M059J (cell line): ENCODE measurements at places on chromosomes 4 and X.
A peak's percentile ranks its signal among the peaks of the same experiment; 100 is the strongest.

DNA sequence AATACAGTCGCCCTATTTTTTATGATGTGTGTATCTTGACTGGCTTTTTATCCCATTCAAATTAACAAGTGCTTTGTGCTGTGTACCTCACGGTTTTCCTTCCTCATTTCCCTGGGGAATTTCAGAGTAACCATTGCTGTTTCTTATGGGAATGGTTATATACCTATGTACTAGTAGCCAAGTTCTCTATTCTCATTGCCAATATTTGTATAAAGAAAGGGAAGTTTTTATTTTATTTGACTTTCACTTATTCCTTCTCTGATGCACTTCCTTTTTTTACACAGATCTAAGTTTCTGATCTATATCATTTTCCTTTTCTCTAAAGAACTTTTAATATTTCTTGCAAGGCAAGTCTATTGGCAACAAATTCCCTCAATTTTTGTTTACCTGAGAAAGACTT is 181.3 kb downstream of the SOWAHB start:
- DNase-seq = no peak

DNA sequence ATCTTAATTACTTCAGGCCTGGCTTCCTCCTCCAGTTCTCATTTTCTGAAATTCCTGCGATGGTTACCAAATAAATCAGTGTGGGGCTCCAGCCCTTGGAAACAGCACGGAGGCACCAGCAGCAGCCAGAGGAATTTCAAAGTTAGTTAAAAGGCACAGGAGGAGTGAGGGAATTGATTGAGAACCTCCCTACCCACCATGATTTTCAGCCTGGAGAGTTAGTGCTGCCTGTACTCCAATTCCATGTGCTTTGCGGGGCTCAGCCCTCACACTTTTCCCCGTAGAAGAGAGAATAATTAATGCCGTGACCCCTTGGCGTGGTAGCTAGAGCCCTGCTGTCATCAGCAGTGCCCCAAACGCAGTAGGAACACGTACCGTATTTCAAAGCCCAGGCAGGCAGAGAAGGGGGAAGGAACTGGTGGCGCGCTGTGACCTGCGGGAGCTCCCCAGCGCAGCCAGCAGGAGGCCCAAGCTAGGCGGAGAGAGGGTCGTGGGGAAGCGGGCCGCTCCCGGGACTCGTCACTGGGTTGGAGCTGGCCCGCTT is 84.0 kb upstream of the IGFBP7 start:
- no peak for DNase-seq

GRCh38 chrX:4268676-4269075 is 555.2 kb upstream of the PRKX start:
- DNase-seq = no peak

GRCh38 chr4:7210824-7211223 is 18.5 kb downstream of the SORCS2 start:
- DNase-seq = peak; percentile 79

GRCh38 chr4:115418635-115419396 is 305.4 kb upstream of the NDST4 start:
- no peak for DNase-seq

GRCh38 chr4:153731239-153731638 is 28.6 kb downstream of the RNF175 start:
- DNase-seq = peak; percentile 88

DNA sequence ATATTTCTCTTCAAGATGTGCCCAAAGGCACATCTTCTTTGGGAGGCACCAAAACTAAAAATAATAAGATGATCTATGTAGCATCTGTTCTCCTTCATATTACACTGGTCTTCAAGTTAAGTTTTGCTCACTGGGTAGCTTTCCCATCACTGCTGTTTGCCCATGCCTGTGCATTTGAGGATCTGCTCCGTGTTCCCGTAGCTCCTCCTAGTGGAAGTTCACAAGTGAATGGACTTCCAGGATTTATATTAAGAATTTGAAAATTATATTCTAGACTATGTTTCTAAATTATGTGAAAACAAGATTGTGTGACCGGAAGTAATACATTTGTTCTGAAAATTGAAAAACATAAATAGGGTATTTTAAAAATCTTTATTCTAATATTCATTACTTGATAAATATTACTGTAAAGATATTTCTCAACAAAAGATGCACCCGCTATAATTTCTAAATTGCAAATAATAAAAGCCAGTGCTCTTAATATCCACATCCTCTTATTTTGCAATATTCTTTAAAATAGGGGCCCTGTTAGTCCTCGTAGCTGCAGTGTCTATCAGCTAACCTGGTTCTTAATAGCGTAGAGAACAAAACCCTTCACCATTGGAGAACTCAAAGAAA is 147.7 kb downstream of the RBM46 start:
- peak; percentile 5 for DNase-seq

DNA sequence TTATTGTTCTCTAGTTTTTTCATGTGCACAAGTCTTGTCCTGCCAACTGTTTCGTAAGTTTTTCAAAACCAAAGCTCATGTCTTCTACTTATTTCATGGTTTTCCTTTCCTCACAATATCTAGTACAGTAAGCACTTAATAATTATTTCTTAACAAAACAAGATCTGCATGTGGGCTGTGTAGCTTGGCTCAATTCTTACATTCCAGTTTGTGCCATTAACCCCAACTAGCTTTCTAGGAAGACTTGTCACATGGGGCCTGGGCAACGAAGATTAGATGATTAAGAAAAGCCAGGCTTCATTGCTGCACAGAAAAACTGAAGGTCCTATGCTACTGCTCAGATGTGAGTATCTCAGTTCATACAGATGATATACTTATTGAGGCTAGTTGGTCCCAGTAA is 155.3 kb upstream of the TEX13A start:
- DNase-seq = no peak

DNA sequence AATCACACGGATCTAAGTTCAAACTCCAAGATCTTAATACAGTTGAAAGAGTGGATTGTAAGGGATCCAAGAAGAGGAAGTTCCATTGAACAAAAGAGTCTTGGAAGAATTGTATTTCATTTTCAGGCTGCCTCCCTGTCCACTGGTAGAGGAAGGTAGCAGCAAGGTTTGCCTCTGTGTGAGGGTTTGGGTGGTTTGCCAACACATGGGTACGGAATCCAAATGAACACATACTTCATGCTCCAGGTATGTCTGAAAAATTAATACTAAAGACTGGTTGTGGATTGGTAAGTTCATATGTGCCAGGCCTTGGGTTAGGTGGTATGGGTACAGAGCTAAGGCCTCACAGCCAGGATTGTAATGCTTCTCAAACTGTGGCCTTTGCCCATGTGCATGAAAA is 523.6 kb upstream of the BOD1L1 start:
- peak; percentile 40 for DNase-seq

- DNase-seq = peak; percentile 92
Measured at GRCh38 chrX:14673764-14674163, 144.4 kb downstream of the GLRA2 start.

DNA sequence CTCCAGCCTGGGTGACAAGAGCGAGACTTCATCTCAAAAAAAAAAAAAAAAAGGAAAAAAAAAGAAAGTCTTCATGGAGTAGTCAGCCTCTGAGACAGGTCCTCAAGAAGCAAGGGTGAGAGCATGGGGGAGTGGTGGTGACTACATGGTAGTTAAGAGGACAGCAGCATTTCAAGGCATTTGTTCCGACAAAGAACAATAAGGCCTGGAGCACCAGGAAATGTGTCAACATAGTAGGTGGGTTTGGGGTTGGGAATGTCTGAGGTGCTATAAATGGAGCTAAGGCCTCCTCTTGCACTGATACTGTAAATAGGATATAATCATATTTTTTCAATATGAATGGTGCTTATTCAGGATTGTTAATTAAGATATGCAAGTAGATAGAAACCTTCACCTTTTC is 34.4 kb downstream of the GPR82 start:
- DNase-seq = no peak

DNA sequence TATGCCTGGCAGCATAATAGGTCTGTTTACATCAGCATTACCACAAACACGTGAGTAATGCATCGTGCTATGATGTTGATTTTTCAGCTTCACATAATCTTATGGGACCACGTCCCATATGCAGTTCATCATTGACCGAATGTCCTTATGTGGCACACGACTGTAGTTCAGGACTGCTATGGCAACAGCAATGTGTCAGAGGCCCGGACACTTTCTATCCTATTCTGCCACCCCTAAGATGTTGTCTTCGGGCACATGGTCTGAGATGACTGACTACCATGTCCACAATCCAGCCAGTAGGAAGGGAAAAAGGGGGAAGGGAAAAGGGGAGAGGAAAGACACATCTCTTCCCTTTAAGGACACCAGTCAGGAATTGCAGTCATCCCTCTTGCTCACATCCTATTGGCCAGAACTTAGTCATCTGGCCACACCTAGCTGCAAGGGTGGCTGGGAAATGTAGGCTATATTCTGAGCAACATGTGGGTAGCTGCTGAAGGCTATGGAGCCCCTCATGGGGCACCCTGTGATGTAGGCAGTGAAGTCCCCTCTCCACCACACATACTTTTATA is 196.0 kb upstream of the RBPJ start:
- DNase-seq = peak; percentile 52

- DNase-seq = peak; percentile 45
Measured at GRCh38 chr4:47837094-47837907, 566 bp downstream of the CORIN start.

DNA sequence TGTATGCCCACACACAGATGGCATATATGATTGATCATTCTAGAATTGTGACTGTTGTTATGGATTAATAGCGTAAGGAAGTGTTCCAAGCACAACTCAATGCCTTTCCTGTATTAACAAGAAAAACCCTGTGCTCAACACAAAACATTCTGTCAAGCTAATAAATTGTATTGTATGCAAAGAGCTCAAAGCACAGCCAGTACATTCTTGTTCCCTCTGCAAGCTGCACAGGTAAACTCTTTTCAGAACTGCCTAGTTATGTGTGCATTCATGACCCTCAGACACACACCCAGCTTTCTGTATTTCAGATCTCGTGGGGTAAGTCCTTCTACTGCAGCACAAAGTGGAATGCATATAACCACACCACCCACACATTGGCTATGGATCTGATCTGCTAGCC is 34.3 kb upstream of the BANK1 start:
- no peak for DNase-seq
